Left renal cortex interstitium (tissue), 4 donors: ENCODE measurements at places on chromosomes 3 and 15. TPM values are rescaled to one million over a fixed set of nuclear protein-coding genes. Genes with fewer than 3 reads are reported as not detected.

DNA sequence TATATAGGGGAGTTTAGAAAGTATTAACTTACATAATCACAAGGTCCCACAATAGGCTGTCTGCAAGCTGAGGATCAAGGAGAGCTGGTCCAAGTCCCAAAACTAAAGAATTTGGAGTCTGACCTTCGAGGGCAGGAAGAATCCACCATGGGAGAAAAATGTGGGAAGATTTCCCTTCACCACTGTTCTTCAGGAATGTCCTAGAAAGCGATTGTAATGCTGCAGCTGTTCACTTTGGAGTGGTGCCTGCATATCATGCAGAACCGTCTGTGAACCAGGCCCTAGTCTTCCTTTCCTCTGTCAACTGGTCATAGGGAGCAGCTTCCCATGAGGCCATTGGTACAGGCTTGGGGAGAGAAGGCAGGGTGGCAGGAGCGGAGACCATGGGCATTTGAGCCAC lies 497.9 kb upstream of the ARPP21 start:
- no peak for DNase-seq

- DNase-seq, result no peak
These were observed 160.1 kb downstream of the MFSD1 start for GRCh38 chr3:158961911-158962310.

- no peak for DNase-seq
These were observed 272.6 kb downstream of the PDCD6IP start for GRCh38 chr3:34070831-34071585.

ARHGEF26 gene
- 16.3 TPM for polyA plus RNA-seq

GRCh38 chr15:72994534-72995177 lies 57.6 kb upstream of the NEO1 start:
- no peak for DNase-seq

FOXB1 gene
- 0.08 TPM for polyA plus RNA-seq

FMN1 gene
- polyA plus RNA-seq, result 14.5 TPM

DNA sequence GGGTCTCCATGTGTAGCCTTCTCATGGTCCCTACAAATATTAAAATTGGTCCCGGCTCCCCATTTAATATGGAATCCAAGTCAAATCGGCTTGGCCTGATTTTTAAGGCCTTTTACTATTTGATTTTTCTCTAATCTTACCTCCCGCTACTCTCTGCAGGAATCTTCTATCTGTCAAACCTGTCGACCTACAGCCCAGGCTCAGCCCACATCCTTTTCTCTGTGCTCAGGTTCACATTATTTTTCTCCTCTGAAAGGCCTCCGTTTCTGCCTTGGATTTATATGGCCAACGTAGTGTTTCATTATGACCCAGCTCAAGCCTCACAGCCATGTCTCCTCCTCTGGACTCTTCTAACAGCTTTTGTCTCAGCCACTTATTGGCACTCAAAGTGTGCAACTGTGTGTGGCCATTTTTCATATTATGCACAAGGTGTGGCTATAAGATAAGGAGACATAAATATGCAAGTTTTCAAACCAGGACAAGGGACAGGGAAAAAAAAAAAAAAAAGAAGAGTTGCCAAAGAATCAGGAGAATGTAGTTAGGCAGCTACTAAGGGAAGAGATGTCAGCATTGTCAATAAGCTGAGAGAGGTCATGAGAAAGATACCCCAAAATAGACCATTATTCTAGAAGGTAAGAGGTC lies 2.1 kb upstream of the GLCE start:
- DNase-seq, result no peak

DNA sequence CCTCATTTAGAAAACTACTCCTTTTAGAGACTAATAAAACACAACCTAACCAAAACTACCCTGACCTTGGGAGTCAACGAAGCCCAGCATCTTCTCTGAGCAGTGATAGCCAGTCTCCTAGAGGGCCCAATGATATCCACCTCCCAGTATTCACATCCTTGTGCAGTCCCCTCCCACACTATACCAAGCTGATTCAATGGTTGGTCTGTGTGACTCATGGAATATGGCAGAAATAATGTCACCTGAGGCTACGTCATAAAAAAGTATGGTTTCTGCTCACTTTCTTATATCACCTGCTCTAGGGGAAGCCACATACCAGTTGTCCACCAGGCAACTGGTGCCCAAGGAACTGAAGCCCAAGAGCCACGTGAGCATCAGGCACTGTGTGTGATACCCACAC lies 21.4 kb upstream of the USF3 start:
- no peak for DNase-seq

- DNase-seq, result no peak
These were observed 21.2 kb upstream of the APEH start for GRCh38 chr3:49652903-49653415.

GRCh38 chr3:184546252-184546651 lies 15.3 kb upstream of the EPHB3 start:
- no peak for DNase-seq

ZNF639 gene
- 51.5 TPM for polyA plus RNA-seq
